ENCODE measurements at places on chromosomes 3 and 15. TPM values are rescaled to one million over a fixed set of nuclear protein-coding genes. Genes with fewer than 3 reads are reported as not detected.

- no peak overlapping the region for H3K4me3 ChIP-seq
- no peak for DNase-seq
- H3K27me3 ChIP-seq, result no peaks in the 10 kb centered on the region
- H3K27ac ChIP-seq, result no peak overlapping the region
These were observed 185.3 kb upstream of the NECTIN3 start for GRCh38 chr3:110886222-110886893.

DNA sequence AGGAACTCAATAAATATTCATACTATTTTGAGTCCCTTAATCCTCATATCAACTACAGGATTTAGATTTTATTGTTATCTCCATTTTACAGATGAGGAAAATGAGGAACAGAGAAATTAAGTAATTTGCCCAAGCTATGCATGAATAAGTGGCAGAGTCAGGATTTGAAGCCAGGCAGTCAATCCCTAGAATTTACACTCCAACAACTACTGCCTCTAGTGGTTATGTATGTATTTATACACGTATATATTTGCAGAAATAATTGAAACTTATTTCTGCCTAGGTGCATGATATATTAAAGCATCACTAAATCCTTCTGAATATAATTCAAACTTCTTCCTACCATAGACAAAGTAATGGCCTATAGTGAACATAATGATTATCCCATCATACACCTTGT is 137.4 kb downstream of the SERPINI1 start:
- no peaks in the 10 kb centered on the region for H3K36me3 ChIP-seq
- no peaks in the 10 kb centered on the region for H3K4me1 ChIP-seq
- H3K27me3 ChIP-seq, result no peaks in the 10 kb centered on the region

DNA sequence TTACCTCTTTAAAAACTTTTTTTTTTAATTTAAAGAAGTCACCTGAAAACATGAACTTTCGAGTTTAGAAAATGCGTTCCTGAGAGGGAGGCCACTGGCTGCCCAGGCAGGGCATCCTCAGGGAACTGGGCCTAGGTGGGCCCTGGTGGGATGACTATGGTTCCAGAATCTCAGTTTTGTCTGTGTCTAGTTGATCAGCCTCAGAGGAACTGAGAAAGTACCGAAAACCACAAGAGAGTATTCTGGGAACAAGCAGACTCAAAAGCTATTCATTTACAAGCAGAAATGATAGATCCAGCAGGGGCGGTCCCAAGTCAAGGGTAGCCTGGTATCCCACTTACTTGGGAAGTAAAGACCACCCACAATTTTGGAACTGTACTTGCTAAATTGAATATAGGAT is 10.5 kb downstream of the WWTR1 start:
- H3K27me3 ChIP-seq, result no peaks in the 10 kb centered on the region
- H3K36me3 ChIP-seq, result no peaks in the 10 kb centered on the region
- H3K27ac ChIP-seq, result no peak overlapping the region
- no peak for DNase-seq
- no peak overlapping the region for H3K4me3 ChIP-seq
- H3K4me1 ChIP-seq, result peaks cover 32% of the 10 kb centered on the region

- no peak overlapping the region for H3K27ac ChIP-seq
- no peaks in the 10 kb centered on the region for H3K36me3 ChIP-seq
- H3K4me1 ChIP-seq, result peaks cover 23% of the 10 kb centered on the region
- H3K4me3 ChIP-seq, result no peak overlapping the region
- H3K27me3 ChIP-seq, result no peaks in the 10 kb centered on the region
- no peak for DNase-seq
These were observed 2.2 kb upstream of the RNF7 start for GRCh38 chr3:141735770-141736465.

- H3K27me3 ChIP-seq, result no peaks in the 10 kb centered on the region
- H3K36me3 ChIP-seq, result peaks cover 73% of the 10 kb centered on the region
- no peak overlapping the region for H3K4me3 ChIP-seq
- DNase-seq, result no peak
- H3K27ac ChIP-seq, result no peak overlapping the region
- H3K4me1 ChIP-seq, result no peaks in the 10 kb centered on the region
These were observed 9.8 kb upstream of the RPSA start for GRCh38 chr3:39396690-39397089.

SNX22 gene
- 30.4 TPM for total RNA-seq

GRCh38 chr15:78749831-78750230 is 61.4 kb downstream of the ADAMTS7 start:
- H3K36me3 ChIP-seq, result no peaks in the 10 kb centered on the region
- no peaks in the 10 kb centered on the region for H3K4me1 ChIP-seq

DNA sequence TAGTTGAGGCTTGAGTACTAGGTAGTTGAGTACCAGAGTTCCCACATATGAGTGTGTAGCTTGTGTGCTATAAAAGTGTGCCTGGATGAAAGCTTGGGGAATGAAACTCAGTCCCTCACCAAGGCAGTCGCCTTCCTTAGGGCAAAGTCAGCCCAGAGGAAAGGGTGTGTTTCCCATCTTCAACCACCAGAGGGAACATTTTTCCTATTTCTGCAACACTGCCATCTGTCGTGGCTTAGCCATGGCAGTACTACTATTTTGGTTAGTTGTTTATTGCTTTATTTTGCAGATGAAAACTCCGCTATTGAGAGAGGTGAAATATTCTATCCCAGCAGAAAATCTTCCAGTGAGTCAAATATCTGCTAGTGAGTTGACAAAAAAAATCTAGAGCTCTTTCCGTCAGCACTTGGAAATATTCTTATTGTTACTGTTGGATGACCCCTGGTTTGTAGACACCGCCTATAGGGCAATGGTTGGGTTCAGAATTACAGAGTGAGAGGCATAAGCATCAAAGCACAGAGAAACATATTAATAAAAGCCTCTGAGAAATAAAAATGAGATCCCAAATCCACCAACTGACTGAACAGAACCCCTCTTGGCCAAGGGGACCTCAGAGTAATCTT is 239.9 kb downstream of the CPNE4 start:
- no peaks in the 10 kb centered on the region for H3K36me3 ChIP-seq
- no peak overlapping the region for H3K27ac ChIP-seq
- no peaks in the 10 kb centered on the region for H3K27me3 ChIP-seq
- no peaks in the 10 kb centered on the region for H3K4me1 ChIP-seq
- H3K4me3 ChIP-seq, result no peak overlapping the region

RASA2 gene
- total RNA-seq, result 11.7 TPM

- DNase-seq, result no peak
- H3K27me3 ChIP-seq, result no peaks in the 10 kb centered on the region
- H3K4me3 ChIP-seq, result no peak overlapping the region
- peaks cover 6% of the 10 kb centered on the region for H3K36me3 ChIP-seq
- peak overlapping the region; percentile 38 for H3K27ac ChIP-seq
- peaks cover 52% of the 10 kb centered on the region for H3K4me1 ChIP-seq
These were observed 63.3 kb downstream of the ABTB1 start for GRCh38 chr3:127735767-127736693.

GRCh38 chr3:100545371-100545770 is 53.0 kb downstream of the TMEM45A start:
- H3K4me3 ChIP-seq, result no peak overlapping the region
- DNase-seq, result no peak
- H3K27me3 ChIP-seq, result no peaks in the 10 kb centered on the region
- H3K27ac ChIP-seq, result no peak overlapping the region

- no peaks in the 10 kb centered on the region for H3K4me1 ChIP-seq
- no peaks in the 10 kb centered on the region for H3K36me3 ChIP-seq
- H3K27ac ChIP-seq, result no peak overlapping the region
- H3K4me3 ChIP-seq, result no peak overlapping the region
These were observed 60.1 kb upstream of the AP4E1 start for GRCh38 chr15:50848349-50848748.

NR2F2 gene
- total RNA-seq, result 37.5 TPM

GRCh38 chr3:117836296-117836695 is 1126.7 kb downstream of the TUSC7 start:
- H3K4me3 ChIP-seq, result no peak overlapping the region
- H3K27ac ChIP-seq, result no peak overlapping the region
- H3K27me3 ChIP-seq, result no peaks in the 10 kb centered on the region
- H3K36me3 ChIP-seq, result no peaks in the 10 kb centered on the region
- no peaks in the 10 kb centered on the region for H3K4me1 ChIP-seq

BFSP2 gene
- total RNA-seq, result not detected

DNA sequence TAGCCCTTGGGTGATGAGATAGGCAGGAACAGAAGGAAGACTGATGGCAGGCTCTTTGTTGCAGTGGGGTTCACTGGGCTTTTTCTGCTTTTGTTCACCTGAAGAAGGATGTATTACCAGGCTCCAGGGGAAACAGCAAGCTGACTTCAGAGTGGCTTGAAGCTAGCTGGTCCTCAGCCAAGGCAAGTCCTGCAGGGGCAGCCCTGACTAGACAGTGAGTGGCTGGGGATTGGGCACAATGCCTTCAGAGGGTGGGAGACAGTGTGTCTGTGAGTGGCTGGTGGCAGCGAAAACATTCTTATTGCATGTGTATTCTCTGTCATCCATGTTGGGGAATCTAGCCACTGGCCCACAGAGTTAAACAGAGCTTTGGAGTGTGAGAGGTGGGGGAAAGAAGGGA is 2.3 kb upstream of the TEX264 start:
- H3K4me3 ChIP-seq, result no peak overlapping the region
- H3K27me3 ChIP-seq, result no peaks in the 10 kb centered on the region

DNA sequence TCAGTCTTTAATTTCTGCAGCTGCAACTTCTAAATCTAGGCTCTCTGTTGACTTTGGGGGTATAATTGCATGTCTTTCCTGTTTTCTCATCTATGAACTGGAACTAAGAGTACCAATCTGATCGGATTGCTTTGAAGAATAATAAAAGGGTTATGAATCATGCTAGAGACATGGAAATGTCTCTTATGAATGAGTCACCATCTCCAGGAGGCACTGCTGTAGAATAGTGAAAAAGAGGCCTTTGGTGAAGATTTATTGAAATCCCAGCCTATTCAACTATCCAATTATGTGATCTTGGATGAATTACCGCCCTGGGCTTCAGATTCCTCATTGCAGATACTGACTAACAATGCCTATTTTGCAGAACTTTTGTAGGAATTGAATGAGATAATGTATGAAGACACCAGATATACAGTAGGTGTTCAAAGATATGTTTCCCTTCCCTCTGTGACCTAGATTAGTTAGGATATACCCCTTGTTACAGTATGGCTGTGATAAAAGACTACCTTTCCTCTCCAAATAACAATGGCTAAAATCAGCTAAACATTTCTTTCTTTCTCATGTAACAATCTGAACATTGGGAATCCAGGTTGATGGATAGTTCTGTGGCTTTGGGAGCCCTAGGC is 11.5 kb upstream of the CMTM8 start:
- H3K36me3 ChIP-seq, result no peaks in the 10 kb centered on the region
- no peak overlapping the region for H3K27ac ChIP-seq
- H3K27me3 ChIP-seq, result no peaks in the 10 kb centered on the region
- no peaks in the 10 kb centered on the region for H3K4me1 ChIP-seq
- DNase-seq, result no peak

DNA sequence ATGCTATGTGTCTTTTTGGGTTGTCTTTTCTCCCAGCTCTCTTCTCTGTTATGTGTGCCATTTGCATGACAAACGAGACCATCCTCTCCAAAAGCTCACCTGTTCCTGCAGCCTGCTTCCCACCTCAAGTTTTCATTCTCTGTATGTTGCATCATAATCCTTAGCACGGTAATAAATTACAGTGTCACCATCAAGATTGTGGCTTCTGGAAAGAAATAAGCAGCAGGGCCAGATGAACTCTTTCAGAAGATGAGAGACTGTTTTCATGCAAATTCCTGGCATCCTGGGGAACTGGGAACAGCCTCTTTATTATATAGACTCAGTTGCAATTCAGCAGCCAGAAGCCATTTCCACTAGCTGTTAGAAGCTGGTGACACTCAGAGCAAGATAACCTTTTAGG is 436.7 kb downstream of the EPHB1 start:
- H3K4me1 ChIP-seq, result peaks cover 4% of the 10 kb centered on the region
- DNase-seq, result no peak
- no peaks in the 10 kb centered on the region for H3K36me3 ChIP-seq
- H3K4me3 ChIP-seq, result no peak overlapping the region
- no peaks in the 10 kb centered on the region for H3K27me3 ChIP-seq
- H3K27ac ChIP-seq, result no peak overlapping the region

MITF gene
- 21.9 TPM for total RNA-seq

All from upper lobe of left lung (tissue), 6 donors.